ENCODE measurements at places on chromosomes 3 and 15.

- no peak for DNase-seq
Measured at GRCh38 chr3:7876741-7877297, 624.8 kb upstream of the LMCD1 start.

DNA sequence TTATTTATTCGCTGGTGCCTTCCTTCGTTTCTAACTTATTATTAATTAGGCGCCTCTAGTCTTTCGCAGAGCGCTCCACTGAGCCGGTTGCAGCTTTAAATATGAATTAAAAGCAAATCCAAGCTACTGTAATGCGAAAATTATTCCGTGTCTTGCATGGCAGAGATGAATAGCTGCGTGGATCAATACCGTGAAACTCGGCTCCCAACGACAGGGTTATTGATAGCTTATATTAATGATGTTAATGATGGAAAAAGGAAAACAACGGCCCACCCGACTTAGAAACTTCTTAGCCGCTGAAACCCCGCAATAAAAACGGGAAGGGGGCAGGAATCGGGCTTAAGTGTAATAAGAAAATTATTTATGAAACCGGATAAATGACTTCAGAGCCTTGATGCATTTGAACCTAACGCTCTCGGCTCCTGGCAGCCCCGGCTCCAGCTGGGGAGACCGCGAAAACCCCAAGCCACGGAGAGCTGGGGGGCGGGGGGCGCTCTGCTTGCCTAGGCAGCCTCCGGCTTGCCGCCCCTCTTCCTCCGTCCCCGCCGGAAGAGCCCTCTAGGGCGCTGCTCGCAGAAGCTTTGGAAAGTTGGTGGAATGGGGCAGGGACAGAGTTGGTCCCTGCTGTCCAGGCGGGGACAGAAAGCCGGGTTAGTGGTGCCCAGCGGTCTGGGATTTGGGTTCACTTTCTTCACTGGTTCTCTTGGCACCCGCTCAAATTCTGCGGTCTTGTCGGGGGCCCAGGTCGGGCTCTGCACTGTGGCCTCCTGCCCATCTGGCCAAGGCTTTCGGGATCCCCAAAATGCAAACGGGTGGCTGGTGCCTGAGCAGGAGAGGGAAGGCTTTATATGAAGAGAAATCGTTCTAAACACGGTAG is 7.7 kb upstream of the ONECUT1 start:
- no peak for DNase-seq

- DNase-seq: no peak
Measured at GRCh38 chr3:154990543-154990942, 89.6 kb upstream of the MME start.

GRCh38 chr3:62554264-62554799 is 181.0 kb upstream of the FEZF2 start:
- no peak for DNase-seq

GRCh38 chr3:182413061-182413460 is 380.2 kb upstream of the ATP11B start:
- no peak for DNase-seq

DNA sequence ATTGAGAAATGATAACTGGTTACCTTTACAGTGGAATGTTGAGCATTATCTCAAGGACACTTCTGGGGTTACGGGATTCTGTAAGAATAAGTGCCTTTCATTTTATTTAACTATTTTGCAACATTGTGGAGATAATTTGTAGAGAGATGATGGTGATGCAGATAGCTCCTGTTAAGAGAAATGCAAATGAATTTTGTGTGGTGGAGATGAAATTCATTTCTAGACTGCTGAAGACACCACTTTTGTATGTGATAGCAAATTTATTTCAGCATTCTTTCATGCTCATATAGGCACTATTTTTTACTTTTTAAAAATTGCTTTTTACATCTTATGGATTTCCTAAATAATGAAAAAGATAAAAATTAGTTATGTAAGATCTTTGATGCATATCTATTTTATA is 463.3 kb upstream of the CBLB start:
- DNase-seq: no peak

DNA sequence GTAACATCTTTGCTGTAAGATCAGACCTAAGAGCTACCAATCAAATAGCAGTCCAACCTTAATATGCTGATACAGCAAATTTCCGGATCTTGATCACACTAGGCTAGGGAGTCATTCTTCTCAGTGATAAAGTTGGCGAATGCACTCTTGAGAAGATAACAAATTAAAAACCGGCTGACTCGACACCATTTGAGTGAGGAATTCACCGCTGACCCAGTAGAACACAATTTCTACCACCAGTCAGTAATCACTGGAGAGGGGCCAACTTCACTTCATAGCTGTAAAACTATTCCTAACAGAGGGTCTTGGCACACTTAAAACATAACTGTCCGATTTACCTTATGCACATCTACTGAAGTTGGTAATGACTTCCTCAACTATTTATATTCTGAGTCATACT is 47.2 kb downstream of the MEIS2 start:
- no peak for DNase-seq

DNA sequence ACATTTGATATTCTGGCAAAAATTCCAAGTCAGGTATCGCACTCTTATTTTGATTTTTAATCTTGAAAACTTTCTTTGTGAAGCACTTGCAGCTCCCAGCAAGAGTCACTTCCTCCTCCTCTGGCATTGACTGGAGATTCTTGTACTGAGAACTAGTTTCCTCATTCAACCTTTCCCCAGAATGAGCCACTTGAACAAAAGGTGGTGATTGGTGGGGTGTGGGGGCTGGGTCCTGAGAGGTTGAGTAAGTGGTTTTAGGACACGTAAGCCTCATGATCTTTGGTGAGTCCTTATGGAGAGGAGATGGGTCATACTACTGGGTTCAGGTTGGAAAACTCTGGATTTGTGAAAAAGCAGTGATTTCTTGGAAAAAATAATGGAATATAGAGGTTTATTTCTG is 32.3 kb upstream of the ONECUT1 start:
- no peak for DNase-seq

GRCh38 chr15:52093539-52094510 is 18.8 kb downstream of the BCL2L10 start:
- no peak for DNase-seq

- DNase-seq: no peak
Measured at GRCh38 chr3:27696906-27697305, 25.2 kb downstream of the EOMES start.

DNA sequence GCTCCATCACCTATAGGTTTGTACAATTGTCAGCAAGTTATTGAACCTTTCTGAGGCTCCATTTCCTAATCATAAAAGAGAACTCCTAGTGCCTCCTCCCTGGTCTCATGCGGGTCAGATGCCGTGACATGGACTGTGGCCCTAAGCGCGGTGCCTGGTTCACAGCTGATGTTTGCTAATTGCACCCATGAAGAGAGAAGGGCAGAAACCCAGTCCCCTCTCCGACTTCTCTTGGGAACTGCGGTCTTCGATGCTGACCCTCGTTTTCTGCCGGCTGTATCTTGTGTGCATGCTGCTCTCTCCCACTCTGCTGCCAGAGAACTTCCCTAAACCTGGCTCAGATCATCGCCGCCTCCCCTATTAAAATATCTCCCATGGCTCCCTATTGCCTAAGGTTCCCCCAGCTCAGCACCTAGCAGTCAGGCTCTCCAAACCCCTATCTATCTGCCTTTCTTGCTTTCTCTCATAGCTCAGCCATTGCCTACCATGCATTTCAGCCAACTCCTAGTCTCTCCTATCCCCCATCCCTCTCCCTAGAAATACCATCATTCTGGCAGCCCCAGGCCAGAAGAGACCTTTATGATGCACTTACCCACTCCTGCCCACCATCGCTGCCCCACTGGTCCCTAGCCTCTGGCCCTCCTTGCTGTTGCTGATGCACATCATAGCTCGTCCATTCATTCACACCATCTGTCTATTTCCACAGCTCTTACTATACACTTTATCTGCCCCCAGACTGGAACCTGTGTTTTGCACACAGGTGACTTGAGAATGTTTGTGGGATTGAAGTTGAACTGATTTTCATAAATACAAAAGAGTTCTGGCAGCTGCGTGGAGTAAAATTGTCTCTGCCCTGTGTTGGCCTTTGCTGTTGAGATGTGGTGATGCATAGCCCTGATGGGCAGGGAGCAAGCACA is 6.6 kb downstream of the ISG20 start:
- DNase-seq: no peak

- no peak for DNase-seq
Measured at GRCh38 chr15:51234176-51234927, 104.0 kb downstream of the CYP19A1 start.

GRCh38 chr3:187858041-187858440 is 112.8 kb upstream of the BCL6 start:
- no peak for DNase-seq

DNA sequence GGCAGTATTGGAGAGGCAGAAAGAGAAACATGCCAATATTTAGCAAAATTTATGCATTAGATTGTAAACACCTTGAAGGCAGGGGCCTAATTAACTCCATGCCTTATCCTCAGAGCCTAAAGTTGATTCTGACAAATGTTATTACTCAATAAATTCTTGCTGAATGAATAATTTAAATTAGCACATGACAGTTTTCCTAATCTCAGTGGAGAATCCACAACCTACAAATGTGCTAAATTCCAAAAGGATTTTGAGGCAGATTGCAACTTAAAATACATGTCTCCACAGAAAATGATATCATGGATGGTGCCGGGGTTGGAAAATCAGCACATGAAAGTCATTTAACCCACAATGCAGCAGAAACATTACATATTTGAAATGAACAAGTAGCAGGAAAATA is 41.1 kb upstream of the NANOGP8 start:
- DNase-seq: no peak

GRCh38 chr3:59990915-59991314 is 941.1 kb upstream of the CFAP20DC start:
- no peak for DNase-seq

Data from stimulated activated CD8-positive, alpha-beta memory T cell treated with anti-CD3 and anti-CD28 coated beads, Interleukin-15, amount 100 ng/mL, for 4 hours (primary cell).